Skeletal muscle cell (primary cell): ENCODE measurements at places on chromosomes 11 and 22.
A peak's percentile ranks its signal among the peaks of the same experiment; 100 is the strongest.

GRCh38 chr11:128546916-128547315, 40.4 kb downstream of the ETS1 start:
- DNase-seq, result no peak

DNA sequence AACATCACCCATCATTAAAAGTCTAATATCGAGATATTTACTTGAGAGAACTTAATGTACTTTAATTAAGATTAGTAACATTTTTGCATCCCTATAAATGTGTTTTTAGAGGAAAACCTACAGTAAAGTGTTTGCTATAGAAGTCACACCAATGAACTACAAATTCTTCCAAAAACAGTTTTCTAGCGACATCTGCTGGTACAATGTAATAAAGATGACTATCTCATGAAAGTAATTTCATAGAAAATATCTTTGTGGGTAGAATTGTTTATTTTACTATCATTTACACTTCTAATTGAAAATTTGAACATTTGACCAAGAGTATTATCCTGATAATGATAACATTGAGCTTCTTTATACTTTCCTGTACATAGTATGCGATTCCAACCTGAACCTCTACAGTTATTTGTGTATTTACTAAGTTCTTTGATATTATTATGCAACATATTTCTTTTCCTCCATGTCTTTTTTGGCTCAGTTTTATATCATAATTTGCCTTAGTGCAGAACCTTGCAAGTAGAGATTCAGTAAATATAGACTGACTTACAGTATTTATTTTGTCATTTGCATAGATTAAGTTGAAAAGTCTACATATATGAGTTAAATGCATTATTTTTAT, 252.7 kb downstream of the TMEM135 start:
- no peak for DNase-seq

DNA sequence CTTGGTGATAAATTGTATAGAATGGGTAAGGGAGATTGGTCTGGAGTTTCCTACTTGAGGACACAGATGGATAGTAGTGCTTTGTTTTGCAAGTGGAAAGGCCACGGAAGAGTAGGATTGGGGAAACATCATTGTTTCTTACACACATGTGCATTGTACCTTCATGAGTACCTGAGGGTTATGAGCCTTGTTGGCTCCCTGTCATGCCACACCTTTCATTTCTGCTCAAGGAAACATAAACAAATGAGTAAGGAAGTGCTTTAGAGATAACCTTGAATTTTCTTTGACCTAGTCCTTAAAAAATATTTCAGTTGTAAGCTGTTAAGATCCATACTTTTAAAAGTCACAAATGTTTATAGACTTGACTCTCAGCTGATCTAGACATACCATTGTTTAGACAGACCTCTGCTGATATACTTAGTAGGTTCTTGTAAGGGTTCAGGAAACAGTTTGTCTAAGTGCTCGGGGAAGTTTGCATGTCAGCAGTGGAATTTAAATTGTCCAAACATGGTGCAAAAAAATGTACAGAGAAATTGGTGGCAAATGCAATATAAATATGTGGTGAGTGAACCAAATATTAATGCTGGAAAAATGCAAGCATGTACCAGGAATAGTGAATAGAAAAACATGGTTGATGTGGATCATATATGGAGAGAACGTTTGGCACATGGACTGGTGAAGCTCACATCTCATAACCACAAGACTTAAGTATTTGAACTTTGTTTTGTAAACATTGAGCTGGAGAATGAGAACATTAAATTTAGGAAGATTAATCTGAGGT, 40.9 kb downstream of the GAS2 start:
- no peak for DNase-seq

DNA sequence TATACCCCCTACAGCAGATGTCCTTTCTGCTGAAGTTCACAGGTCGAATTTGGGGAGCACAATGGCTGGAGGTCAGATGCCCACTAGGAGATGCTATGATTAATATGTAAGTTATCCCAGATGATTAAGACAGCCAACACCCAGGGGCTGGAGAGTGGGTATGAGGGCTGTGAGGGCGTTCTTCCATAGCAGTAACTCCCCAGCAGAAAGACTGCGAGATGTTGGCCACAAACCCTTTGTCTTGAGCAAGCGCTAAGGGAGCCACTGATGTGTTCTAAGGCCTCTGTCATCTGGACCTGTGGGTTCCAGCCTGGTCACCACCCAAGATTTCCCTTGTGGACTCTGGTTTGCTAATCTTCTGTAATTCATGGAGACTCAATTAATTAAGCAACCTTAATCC, 77.6 kb downstream of the BMAL1 start:
- DNase-seq, result no peak

DNA sequence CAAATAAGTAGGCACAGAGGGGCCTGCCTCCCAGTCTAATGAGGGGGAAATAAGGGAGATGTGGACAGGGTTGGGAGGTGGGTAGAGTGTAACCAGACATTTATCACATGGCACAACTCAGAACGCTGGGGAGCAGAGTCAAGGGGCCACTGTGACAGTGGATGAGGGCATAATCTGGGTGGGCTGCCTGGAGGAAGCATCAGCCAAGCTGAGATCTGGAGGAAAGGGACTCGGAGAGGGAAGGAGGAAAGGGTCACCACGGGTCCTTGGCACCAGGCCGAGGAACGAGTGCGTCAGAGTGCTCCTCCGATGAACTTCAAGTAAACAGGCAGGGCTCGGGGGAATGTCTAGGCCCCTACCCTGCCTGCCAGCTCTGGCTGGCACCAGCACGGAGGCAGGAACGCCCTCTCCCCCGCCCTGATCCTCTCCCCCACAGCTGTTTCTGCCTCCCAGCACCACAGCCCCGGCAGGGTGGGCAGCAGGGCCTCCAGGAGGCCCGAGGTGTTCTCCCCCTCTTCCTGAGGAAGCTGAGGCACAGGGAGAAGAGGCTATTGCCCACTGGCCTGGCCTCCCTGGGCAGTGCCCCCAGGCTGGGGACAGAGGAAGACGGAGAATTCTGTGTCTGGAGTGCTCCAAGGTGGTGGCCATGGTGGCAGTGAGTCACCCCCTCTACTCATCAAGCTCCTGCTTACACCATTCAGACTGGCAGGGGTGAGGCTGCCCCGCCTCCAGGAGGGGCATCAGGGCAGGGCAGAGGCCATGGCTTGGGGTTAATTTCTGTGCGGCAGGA, 4.2 kb downstream of the ALDH3B1 start:
- peak; percentile 38 for DNase-seq

- no peak for DNase-seq
Measured at GRCh38 chr11:106381895-106382294, 304.4 kb downstream of the AASDHPPT start.

- no peak for DNase-seq
Measured at GRCh38 chr11:125429174-125429707, 66.8 kb downstream of the FEZ1 start.

- DNase-seq, result no peak
Measured at GRCh38 chr11:765025-765801, 12.1 kb downstream of the GATD1 start.

DNA sequence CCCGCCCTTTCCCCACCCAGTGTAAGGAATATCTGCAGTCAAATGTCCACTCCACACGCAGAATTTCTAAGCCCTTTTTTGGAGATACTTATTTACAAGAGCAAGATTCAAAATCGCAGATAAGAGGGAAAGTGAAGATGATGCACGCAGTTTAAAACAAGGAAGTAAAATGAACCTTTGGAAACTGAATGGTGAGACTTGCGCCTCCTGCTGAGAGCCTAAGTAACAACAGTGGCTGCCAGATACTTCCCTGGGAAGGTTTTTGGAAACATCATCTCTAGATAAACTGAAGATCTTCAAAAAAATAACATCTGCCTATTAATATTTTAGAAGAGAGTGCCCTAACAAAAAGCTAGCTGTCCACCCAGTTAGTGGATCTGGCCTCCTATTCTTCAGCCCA, 963.1 kb upstream of the FAT3 start:
- no peak for DNase-seq

- no peak for DNase-seq
Measured at GRCh38 chr11:69294571-69295078, 670 bp downstream of the MYEOV start.

GRCh38 chr11:69152733-69153421, 2.9 kb upstream of the SMIM38 start:
- no peak for DNase-seq

DNA sequence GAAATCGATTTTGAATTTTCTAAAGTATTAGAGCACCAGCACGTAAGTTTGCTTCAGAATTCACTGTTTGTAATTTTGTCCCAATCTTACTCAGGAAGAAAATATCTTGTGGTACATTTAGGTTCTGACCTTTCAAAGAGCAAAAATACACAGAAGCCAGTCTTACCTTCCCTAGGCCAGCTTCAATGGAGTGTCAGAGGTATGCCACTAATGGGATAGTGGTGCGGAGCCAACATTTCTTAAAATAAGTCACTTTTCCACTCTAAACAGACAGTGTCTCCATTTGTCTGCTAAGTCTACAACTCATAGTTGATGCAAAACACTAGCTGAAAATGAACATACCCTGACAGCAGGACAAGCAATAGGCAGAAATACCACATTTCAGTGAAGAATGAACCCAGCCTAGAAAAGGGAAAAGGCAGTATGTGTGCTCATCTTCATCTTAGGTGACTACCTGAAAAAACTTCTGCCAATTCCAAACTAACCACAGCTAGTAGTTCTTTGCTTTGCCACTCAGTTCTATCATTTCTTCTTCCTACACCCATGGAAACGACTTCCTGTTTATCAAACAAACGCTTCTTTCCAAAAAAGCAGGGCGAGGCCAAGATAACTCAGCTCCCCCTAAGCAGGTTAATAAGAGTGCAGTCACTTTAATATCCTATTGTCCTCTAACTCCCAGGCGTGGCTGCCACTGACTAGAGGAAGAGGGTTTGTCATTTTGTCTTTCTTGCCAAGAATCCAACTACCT, 94.0 kb upstream of the APOA1 start:
- DNase-seq, result no peak

GRCh38 chr22:44266796-44267760, 45.7 kb downstream of the SHISAL1 start:
- DNase-seq, result no peak

- DNase-seq, result no peak
Measured at GRCh38 chr11:128522943-128523518, 64.3 kb downstream of the ETS1 start.

GRCh38 chr11:73176145-73176873, 34.2 kb upstream of the FCHSD2 start:
- DNase-seq, result no peak
